ENCODE measurements at places on chromosomes 16 and 17. TPM values are rescaled to one million over a fixed set of nuclear protein-coding genes. Genes with fewer than 3 reads are reported as not detected.

- DNase-seq = no peak
These were observed 16.9 kb downstream of the DHRS7B start for GRCh38 chr17:21143695-21144094.

GRCh38 chr16:70419384-70420327 lies 19.2 kb downstream of the ST3GAL2 start:
- DNase-seq = no peak

DNA sequence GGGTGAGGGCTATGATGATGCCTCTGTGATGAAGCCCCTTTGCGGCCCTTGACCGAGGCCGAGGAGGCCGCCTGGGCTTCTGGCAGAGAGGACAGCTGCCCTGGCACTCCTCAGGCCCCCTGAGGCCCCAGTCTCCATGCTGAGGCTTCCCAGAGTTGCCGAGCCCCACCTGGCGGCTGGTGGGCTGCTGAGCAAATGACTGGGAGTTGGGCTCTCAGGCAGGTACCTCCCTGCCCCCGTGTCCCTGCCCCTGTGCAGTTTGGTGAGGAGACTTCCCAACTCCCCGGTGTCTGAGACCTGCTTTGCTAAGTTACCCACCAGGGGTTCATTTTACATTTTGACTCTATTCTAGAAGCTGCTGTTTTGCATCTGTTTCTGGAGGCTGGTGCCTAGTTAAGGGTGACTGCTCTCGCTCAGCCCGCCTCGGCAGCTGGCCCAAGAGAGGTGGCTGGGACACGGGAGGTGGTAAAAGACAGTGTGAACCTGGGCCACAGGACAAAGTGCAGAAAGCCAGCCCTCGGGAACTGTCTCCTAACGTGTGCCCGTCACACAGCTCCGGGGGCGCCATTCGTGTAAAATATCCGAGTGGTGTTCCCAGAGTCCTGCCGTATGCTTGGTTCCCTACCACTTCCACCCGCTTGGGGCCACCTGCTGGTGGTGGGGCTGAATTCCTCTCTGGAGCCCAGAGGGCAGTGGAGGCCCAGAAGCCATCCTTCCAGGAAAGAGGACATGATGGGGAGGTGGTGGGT lies 134.5 kb downstream of the RAB11FIP4 start:
- DNase-seq = no peak

DNA sequence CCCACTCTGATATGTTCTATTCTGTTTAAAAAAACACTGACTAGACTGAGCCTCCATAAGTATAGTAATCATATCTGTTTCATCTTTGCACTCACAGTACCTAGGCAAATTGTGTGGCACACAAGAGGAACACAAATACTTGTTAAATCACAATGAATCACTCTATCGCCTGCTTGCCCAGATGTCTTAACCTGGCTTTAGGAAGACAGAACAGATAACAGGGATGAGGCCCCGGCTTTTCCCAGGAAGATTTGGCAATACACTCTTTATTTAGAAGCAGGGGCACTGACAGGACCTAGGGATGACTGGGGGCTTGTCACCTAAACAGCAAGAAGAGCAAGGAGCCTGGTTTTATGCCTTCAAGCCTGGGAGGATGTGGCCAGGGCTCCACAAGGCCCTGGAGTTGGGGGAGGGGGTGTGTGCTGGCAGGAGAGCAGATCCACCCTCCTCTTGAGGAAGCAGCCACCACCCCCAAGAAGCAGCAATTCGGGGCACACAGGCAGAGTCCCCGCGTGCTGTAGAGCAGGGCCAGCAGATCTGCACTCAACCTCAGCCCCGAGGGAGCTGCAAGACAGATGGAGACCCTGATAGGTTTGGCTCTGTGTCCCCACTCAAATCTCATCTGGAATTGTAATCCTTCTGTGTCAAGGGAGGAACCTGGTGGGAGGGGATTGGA lies 41.0 kb upstream of the KSR1 start:
- DNase-seq = no peak

DNA sequence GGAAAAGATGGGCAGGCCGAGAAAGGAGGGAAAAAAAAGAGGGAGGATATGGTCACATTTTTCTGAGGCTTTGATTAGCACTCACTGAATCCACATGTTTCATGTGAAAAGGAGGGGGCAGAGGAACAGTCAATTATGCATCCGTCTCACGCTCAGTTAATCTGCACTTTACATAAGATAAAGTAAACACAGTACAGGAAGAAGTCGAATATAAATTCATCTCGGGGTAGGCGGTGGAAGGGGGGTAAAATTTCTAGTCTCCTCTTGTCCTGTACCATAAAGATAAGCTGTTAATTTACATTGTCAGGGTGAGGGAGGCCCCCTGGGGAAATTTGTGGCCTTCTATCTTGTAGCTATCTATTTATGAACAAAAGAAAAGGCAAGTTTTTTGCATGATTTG lies 73.1 kb upstream of the CES5A start:
- DNase-seq = no peak

- no peak for DNase-seq
These were observed 9.9 kb upstream of the NAGS start for GRCh38 chr17:43994272-43995149.

- DNase-seq = no peak
These were observed 26.0 kb downstream of the PLD6 start for GRCh38 chr17:17180141-17180603.

DNA sequence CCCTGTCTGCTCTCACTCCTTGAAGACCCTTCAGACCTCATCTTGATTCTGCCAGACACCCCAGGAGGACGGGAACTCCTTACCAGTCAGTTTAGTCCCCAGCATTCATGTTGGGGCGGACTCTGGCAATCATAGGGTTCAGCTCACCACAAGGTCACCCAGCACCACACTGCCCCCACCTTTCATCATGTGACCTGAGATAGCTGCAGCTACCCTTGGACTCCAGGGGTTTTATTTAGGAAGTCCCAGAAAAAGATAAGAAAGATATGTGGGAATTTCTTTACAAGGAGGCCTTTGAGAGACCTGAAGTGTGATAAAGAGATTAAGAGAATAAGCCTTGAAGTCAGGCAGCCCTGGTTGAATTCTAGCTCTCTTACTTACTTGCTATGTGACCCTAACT lies 59.8 kb upstream of the NLK start:
- DNase-seq = no peak

DNA sequence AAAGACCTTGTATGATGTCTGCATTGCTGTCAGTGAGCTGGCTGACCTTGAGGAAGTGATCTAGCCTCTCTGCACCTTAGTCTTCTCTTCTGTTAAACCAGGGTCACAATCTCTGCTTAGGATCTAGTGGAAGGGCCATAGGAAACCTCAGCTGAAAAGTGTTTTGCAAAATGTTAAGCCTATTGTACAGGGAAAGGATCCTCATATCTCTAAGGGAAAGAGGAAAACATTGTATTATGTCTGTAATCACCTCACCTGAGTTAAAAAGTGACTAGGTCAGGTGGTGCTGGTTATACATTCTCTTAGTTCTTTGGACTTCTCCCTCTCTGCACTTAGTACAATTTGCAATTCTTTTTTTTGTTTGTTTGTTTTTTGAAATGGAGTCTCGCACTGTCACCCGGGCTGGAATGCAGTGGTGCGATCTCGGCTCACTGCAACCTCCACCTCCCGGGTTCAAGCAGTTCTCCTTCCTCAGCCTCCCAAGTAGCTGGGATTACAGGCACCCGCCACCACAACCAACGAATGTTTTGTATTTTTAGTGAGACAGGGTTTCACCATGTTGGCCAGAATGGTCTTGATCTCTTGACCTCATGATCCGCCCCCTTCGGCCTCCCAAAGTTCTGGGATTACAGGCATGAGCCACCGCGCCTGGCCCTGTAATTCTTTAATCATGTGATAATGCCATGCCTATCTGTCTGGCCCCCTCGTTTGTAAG lies 2.0 kb upstream of the SEPHS2 start:
- DNase-seq = no peak

Gene SLFN14
- total RNA-seq = not detected

Gene SYT17
- 8.4 TPM for total RNA-seq

Gene KCNH4
- total RNA-seq = not detected
